ENCODE measurements at places on chromosomes 4 and X.

GRCh38 chrX:4579480-4579879 lies 866.0 kb upstream of the PRKX start:
- DNase-seq = no peak

GRCh38 chrX:53073115-53073586 lies 9.0 kb upstream of the TSPYL2 start:
- DNase-seq = no peak

GRCh38 chr4:85426366-85426765 lies 48.6 kb upstream of the ARHGAP24 start:
- no peak for DNase-seq

DNA sequence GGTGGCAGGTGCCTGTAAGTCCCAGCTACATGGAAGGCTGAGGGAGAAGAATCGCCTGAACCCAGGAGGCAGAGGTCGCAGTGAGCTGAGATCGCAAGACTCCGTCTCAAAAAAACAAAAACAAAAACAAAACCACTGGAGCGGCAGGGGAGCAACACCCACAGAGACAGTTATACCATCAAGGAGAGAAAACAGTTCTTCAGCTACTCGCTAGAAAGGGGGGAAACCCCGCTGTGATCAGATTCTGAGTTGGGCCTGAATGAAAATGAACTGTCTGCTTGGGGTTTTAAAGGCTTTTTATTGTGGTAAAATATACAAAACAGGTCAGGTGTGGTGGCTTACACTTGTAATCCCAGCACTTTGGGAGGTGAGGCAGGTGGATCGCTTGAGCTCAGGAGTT lies 16.8 kb upstream of the IRAK1 start:
- no peak for DNase-seq

All from stimulated activated CD8-positive, alpha-beta memory T cell treated with anti-CD3 and anti-CD28 coated beads, Interleukin-7, amount 100 ng/mL, for 1 hour (primary cell).